Foreskin melanocyte (primary cell): ENCODE measurements at places on chromosomes 5 and 9.
A peak's percentile ranks its signal among the peaks of the same experiment; 100 is the strongest.

DNA sequence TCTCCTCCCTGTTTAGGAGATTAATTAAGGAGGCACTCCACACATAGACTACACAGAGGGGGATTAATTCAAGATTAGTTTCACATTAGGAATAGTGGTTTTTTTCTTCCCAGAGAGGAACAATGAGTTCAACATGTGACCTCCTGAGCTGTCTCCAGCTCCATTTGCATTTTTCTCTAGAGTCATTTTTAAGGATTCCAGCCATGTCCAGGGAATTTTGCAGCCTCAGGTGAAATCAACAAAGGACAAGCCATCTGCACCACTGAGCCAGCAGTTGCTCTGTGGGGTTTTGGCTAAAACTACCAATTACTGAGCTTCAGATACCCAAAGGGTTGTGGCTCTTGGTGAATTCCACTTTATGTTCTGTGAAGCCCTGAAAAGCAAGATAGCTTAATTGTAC lies 258.5 kb upstream of the PPP1R2B start:
- DNase-seq: no peak

- DNase-seq: no peak
These were observed 12.6 kb downstream of the OR13C5 start for GRCh38 chr9:104586496-104587180.

DNA sequence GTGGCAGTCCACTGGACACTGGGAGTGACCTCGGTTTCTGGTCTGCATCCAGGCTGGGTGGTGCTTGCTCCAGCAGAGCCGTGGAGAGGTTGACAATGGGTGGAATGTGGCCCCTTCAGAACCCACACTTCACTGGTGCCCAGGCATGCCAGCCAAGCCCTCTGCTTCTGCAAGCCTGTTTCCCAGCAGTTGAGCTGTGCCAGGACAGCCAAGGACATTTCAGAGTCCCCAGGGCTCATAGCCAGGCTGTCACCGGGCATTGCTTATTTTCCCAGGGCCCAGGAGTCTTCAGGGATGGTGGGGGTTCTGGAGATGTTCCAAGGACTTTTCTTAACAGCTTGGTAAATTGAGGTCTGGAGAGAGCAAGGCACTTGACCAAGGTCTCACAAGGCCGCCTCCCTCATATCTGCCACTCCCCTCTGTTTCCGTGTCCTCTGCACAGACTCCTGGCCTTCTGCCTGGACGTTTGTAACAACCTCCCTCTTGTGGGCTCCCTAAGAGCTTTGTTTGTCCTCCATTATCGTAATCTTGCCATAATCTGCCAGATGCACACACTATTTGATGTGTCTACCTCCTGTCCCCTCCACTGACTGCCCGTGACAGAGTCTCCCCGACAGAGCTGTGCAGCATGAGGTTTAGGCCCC lies 3.8 kb upstream of the NDST1 start:
- DNase-seq: no peak

GRCh38 chr9:125564631-125565030 lies 142.4 kb downstream of the MAPKAP1 start:
- DNase-seq: no peak

DNA sequence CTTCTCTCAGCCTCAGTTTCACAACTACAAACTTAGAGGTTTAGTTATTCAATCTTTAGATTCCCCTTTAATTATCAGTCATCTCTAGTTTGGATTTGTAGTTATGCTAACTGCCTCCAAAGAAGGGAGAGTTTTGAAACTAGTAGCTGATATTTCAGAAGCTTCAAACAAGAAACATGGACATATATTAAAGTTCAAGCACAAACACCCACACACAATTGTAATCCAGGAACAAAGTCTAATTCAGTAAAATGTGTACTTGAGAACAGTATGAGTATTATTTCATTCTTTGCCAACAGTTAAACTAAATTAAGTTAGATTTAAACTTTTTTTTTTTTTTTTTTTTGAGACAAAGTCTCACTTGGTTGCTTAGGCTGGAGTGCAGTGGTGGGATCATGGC lies 71.2 kb upstream of the ABCA1 start:
- DNase-seq: peak; percentile 73

DNA sequence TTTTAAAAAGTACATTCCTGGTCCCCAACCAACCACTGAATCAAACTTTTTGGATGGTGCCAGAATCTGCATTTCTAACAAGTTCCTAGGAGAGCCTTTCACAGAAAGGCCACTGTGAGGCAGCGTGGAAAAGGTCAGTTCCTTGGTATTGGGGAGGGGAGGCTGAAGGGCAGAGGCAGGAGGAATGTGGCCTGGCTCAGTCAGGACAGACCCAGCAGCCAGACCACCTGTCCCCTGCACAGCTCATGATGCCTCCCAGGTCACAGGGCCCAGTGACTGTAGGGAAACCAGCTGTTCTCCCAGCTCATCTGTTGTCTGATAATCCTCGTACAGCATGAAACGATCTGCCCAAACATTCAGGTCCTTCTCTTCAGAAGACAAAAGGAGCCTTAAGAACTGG lies 132.9 kb downstream of the LHFPL2 start:
- no peak for DNase-seq
